ENCODE measurements at places on chromosomes 3 and 15. TPM values are rescaled to one million over a fixed set of nuclear protein-coding genes. Genes with fewer than 3 reads are reported as not detected.

Gene MEIS2
- not detected for total RNA-seq

DNA sequence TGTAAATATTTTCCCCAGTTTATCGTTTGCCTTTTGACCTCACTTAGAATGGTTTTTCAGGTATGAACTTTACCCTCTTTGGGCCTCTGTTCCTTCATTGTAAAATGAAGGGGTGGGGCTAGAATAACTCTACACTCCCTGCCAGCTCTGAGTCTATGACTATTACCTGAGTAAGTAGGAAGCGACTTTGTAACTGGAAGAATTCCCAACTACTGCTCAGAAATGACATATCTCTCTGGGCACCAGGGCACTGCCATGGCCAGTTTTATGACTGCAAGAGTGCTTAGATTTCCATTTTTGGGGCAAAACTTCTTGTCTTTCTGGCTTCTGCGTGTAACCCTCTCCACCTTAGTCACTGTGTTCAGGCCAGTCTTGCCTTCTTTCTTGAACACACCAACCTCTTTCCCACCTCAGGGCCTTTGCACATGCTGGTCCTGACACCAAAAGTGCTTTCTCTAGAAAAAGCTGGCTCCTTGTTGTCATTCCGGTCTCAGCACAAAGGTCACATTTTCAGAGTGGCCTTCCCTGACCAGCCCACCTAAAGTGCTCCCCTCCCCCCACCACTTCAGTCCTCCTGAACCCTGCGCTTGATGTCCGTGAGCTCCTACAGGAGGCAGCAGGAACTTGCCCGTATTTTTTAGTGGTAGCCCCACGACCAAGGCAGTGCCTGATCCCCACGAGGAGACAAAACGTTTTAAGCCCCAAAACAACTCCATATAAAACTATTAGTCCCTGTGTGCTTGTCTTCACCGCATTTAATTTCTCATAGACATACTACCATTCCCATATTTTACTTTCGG is 25.6 kb downstream of the CDCP1 start:
- H3K4me1 ChIP-seq = peaks cover 35% of the 10 kb centered on the region
- no peak overlapping the region for H3K27ac ChIP-seq
- no peak for DNase-seq
- H3K27me3 ChIP-seq = no peaks in the 10 kb centered on the region

GRCh38 chr3:56858331-56858730 is 56.6 kb upstream of the ARHGEF3 start:
- peaks cover 64% of the 10 kb centered on the region for H3K4me1 ChIP-seq
- no peak overlapping the region for H3K4me3 ChIP-seq
- H3K27ac ChIP-seq = peak overlapping the region; percentile 11
- no peaks in the 10 kb centered on the region for H3K27me3 ChIP-seq
- DNase-seq = no peak

Gene ANKRD63
- total RNA-seq = not detected

Gene CCR1
- 0.14 TPM for total RNA-seq

DNA sequence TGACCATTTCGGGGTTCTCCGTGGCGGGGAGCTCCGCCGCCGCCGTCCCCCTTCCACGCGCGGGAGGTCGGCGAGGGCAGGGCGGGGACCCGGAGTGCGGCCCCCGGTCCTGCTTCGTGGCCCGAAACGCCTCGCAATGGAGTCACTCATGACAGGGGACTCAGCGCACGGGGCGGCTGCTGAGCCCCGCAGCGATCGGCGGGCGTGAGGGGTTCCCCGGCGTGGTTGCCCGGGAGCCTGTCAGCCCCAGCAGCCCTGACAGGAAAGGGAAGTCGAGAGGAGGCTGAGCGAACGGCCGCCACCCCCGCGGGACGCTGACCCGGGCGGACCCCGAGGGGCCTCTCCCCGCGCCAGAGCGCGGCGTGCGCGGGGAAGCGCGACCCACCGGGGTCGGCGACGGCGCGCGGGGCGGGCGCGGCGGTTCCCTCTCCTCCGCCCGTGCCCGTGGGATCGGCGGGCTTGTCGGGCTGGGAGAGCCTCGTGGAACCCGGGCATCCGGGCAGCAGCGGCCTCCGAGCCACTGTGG is 564 bp upstream of the PIGZ start:
- H3K27me3 ChIP-seq = peaks cover 11% of the 10 kb centered on the region
- H3K27ac ChIP-seq = no peak overlapping the region
- H3K36me3 ChIP-seq = no peaks in the 10 kb centered on the region
- peak overlapping the region; percentile 68 for H3K4me3 ChIP-seq
- H3K4me1 ChIP-seq = peaks cover 15% of the 10 kb centered on the region

Gene TUSC7
- total RNA-seq = not detected

DNA sequence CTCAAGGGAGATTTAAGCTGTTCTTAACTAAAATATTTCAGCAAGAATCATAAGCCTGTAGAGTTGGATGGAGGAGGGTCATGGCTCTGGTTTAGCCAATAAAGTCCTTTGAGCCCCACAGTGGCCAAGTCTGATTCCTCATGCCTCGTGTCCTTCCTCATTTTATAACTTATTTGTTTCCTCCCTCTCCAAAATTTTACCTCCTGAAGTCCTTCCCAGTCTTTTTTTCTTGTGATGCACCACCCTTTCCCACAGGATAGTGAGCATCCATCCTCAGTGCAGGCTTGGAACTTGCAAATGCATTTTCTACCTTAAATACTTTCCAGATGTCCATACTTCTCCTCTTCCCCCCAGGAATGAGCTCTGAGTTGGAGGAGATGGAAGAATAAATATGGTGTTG is 162.7 kb upstream of the AGTR1 start:
- no peaks in the 10 kb centered on the region for H3K36me3 ChIP-seq
- H3K27me3 ChIP-seq = no peaks in the 10 kb centered on the region
- no peaks in the 10 kb centered on the region for H3K4me1 ChIP-seq
- no peak for DNase-seq
- H3K27ac ChIP-seq = no peak overlapping the region

Gene ALG3
- total RNA-seq = 39.9 TPM

DNA sequence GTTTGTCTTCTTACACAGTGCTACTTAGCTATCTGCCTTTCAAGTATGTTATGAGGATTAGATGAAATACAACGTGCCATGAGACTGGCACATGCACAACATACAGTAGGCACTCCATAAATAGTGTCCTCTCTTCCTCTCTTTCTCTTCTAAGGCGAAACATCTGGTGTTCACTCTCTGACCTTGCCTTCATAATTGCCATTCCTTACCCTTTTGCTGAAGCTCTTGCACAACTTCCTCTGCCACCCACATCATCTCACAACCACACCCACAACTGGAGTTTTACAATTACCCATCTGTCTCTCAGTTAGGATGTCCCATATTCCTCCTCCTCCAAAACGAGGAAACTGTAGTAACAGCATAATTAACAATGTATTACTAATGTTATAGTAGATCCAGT is 26.4 kb upstream of the ACP3 start:
- H3K4me3 ChIP-seq = no peak overlapping the region
- peaks cover 24% of the 10 kb centered on the region for H3K27me3 ChIP-seq
- H3K36me3 ChIP-seq = no peaks in the 10 kb centered on the region
- H3K4me1 ChIP-seq = no peaks in the 10 kb centered on the region
- DNase-seq = no peak

Gene ZIC4
- not detected for total RNA-seq

DNA sequence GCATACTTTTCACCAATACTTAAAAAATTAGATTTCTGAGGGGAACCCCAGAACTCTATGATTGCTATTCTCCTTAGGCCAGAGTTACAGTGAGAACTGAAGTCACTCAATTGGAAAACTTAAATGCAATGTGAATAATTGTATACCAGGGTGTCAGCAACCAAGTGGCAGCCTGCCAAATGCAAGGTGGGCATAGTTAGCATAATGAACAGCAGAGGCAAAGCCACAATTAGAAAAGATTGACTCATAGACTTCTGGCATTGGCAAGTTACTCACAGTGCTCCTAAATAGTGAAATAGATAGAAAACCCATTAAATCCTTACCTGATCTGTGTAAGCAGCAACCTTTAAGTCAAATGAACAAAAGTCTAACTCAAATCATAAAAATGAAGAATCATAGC is 94.9 kb downstream of the BCHE start:
- no peaks in the 10 kb centered on the region for H3K4me1 ChIP-seq
- no peak overlapping the region for H3K4me3 ChIP-seq
- no peak overlapping the region for H3K27ac ChIP-seq
- no peak for DNase-seq

Gene COL7A1
- total RNA-seq = 0.65 TPM

Gene ILDR1
- total RNA-seq = 0.09 TPM

Gene SAXO2
- 6.9 TPM for total RNA-seq

Gene RARB
- total RNA-seq = not detected

Gene PLA2G4F
- not detected for total RNA-seq

Gene PTPN23
- 29.4 TPM for total RNA-seq

Gene PARP3
- 10.6 TPM for total RNA-seq

- no peak overlapping the region for H3K4me3 ChIP-seq
- peaks cover 24% of the 10 kb centered on the region for H3K4me1 ChIP-seq
- H3K27me3 ChIP-seq = peaks cover 8% of the 10 kb centered on the region
These were observed 162.7 kb upstream of the IQSEC1 start for GRCh38 chr3:13235897-13236296.

DNA sequence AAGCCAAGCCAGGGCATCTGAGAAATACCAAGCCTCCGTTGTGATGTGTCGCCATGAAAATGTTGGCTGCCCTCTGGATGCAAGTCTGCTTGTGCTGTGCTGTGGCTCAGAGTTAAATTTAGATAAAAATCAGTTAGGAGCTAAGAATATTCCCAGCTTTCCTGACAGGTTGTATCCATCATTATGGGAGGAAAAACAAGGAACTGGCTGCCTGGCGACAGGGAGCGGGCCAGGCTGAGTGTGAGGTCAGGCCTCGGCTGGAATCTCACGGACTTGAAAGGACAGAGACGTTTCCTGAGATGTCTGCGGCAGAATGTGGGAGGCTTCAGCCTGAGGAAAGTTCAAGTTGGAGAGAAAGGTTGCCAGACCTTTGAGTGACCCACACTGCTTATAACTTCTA is 213.8 kb downstream of the THSD4 start:
- H3K4me1 ChIP-seq = peaks cover 4% of the 10 kb centered on the region
- H3K27me3 ChIP-seq = peaks cover 2% of the 10 kb centered on the region
- no peak overlapping the region for H3K4me3 ChIP-seq
- no peak overlapping the region for H3K27ac ChIP-seq

GRCh38 chr15:66783725-66784124 is 81.7 kb downstream of the SMAD6 start:
- DNase-seq = no peak
- H3K4me1 ChIP-seq = no peaks in the 10 kb centered on the region
- no peak overlapping the region for H3K27ac ChIP-seq
- H3K27me3 ChIP-seq = no peaks in the 10 kb centered on the region
- H3K36me3 ChIP-seq = no peaks in the 10 kb centered on the region

DNA sequence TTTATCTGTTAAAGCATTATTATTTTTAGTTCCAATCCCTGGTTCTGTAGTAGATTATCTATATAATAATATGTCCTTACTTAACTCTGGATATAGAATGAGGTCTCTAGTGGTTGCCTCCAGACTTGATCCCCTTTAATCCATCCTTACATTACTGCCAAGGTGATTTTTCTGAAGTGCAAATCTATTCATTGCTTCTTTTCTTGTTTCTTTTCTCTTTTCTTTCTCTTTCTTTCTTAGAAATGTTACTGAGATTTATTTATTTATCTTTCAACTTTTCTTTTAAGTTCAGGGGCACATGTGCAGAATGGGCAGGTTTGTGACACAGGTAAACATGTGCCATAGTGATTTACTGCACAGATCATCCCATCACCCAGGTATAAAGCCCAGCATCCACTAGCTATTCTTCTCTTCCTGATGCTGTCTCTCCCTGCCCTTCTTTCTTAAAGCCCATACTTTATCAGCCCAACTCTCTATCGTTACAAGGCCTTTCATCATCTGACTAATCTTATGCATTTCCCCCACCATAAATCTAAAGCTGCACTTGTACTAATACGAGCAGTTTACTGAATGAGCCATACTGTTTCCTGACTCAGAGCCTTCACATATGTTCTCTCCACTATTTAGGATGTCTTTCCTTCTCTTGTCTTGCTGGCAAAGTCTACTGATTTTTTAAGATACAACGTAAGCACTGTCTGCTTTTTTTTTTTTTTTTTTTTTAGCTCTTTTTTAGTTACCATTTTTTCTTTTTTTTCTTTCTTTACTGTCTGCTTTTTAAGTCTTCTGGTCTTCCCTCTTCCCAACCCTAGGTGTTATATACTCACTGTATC is 4.6 kb downstream of the GLCE start:
- H3K36me3 ChIP-seq = no peaks in the 10 kb centered on the region
- no peaks in the 10 kb centered on the region for H3K27me3 ChIP-seq
- H3K4me1 ChIP-seq = peaks cover 11% of the 10 kb centered on the region

GRCh38 chr3:66469220-66469640 is 31.6 kb downstream of the LRIG1 start:
- peak overlapping the region; percentile 51 for H3K4me3 ChIP-seq
- peak; percentile 42 for DNase-seq
- H3K27me3 ChIP-seq = peaks cover 2% of the 10 kb centered on the region
- H3K27ac ChIP-seq = peak overlapping the region; percentile 86
- H3K36me3 ChIP-seq = peaks cover 10% of the 10 kb centered on the region
- H3K4me1 ChIP-seq = peaks cover 77% of the 10 kb centered on the region

DNA sequence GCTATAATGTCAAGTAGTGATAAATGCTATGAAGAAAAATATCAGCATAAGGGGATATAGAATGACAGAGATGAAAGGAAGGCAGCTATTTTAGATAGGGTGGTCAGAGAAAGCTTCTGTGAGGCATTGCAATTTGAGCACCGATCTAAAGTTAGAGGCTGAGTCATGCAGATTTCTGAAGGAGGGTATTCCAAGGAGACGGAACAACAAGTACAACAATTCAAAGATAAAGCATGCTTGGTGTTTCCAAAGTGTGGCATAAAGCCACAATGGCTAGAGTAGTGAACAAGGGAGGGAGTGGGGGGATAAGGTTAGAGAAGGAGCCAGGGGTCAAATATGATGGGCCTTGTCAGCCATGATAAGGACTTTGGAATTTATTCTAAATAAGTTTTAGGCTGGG is 71.9 kb downstream of the PFN2 start:
- no peak overlapping the region for H3K27ac ChIP-seq
- H3K36me3 ChIP-seq = peaks cover 14% of the 10 kb centered on the region
- H3K4me3 ChIP-seq = no peak overlapping the region
- DNase-seq = no peak
- H3K27me3 ChIP-seq = no peaks in the 10 kb centered on the region

Gene GOLGA6L4
- 1.0 TPM for total RNA-seq

Gene TMIE
- 1.5 TPM for total RNA-seq

GRCh38 chr15:73069109-73069508 is 16.8 kb downstream of the NEO1 start:
- no peaks in the 10 kb centered on the region for H3K36me3 ChIP-seq
- DNase-seq = no peak
- no peaks in the 10 kb centered on the region for H3K4me1 ChIP-seq
- no peak overlapping the region for H3K27ac ChIP-seq

Gene SPATA12
- total RNA-seq = not detected

Gene EPHA6
- total RNA-seq = not detected

- DNase-seq = no peak
- H3K27me3 ChIP-seq = peaks cover 8% of the 10 kb centered on the region
- H3K4me1 ChIP-seq = peaks cover 5% of the 10 kb centered on the region
- no peak overlapping the region for H3K27ac ChIP-seq
- no peaks in the 10 kb centered on the region for H3K36me3 ChIP-seq
These were observed 7.4 kb upstream of the TGM5 start for GRCh38 chr15:43274136-43274535.

- no peak for DNase-seq
- H3K27me3 ChIP-seq = no peaks in the 10 kb centered on the region
- H3K27ac ChIP-seq = no peak overlapping the region
These were observed 57.3 kb downstream of the LINGO1 start for GRCh38 chr15:77575203-77575934.

Gene NEK4
- total RNA-seq = 21.4 TPM

Measured in activated CD4-positive, alpha-beta T cell treated with anti-CD3 and anti-CD28 coated beads for 36 hours (primary cell).